ENCODE measurements at places on chromosomes 6 and 20.
A peak's percentile ranks its signal among the peaks of the same experiment; 100 is the strongest.

GRCh38 chr20:10961651-10962288 lies 288.0 kb upstream of the JAG1 start:
- no peak for DNase-seq

- DNase-seq, result no peak
These were observed 97.6 kb upstream of the HDGFL1 start for GRCh38 chr6:22471746-22472145.

DNA sequence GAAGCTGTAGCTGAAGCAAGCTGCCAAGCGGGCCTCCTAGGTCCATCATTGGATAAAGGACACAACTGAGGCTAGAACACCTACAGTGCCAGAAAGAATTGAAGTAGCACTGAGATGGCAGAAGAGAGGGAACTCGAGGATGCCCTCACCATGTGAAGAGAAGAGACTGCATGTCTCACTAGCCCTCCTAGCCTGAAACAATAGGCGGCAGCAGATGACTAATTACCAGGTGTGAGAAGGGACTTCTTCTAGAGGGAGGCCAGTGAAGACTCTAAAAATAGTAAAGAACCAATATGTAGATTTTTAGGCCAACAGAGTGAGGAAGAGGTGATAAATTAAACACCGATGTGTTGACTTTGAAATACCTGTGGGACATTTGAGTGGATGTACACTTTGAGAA lies 50.3 kb downstream of the LGSN start:
- no peak for DNase-seq

- DNase-seq, result peak; percentile 27
These were observed 21.4 kb upstream of the TRAM2 start for GRCh38 chr6:52598123-52598823.

DNA sequence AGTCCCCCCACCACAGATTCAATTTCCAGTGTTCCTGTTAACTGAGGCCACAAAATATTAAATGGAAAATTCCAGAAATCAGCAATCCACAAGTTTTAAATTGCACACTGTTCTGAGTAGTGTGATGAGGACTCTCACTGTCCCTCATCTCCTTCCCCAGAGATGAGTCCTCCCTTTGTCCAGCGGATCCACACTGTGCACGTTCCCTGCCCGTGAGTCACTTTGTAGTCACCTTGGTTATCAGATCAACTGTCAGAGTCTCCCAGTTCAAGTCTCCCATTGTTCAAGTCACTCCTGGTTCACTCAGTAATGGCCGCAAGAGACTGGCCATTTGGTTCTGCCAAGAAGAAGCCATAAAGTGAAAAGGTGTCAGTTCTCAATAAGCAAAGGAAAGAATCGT lies 168.6 kb upstream of the AFDN start:
- no peak for DNase-seq

DNA sequence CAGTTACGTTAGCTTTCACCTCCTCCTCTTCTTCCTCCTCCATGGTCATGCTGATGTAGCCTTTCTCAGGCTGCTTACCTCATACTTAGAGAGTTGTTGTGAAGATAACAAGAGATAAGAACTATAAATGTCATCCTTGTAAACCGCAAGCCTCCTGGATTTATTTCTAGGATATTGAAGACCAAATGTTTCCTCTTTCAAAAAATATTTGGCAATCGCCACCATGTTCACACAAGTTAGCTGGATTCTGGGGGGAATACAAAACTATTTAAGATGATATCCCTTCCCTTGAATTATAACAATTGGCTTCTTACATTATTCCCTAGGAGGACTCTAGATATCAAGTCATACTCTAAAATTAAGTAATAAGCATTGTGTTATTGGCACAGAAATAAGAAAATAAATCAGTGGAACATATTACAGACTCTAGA lies 99.8 kb upstream of the PLEKHG1 start:
- peak; percentile 80 for DNase-seq

GRCh38 chr6:31351033-31351380 lies 6.0 kb downstream of the HLA-B start:
- DNase-seq, result no peak

DNA sequence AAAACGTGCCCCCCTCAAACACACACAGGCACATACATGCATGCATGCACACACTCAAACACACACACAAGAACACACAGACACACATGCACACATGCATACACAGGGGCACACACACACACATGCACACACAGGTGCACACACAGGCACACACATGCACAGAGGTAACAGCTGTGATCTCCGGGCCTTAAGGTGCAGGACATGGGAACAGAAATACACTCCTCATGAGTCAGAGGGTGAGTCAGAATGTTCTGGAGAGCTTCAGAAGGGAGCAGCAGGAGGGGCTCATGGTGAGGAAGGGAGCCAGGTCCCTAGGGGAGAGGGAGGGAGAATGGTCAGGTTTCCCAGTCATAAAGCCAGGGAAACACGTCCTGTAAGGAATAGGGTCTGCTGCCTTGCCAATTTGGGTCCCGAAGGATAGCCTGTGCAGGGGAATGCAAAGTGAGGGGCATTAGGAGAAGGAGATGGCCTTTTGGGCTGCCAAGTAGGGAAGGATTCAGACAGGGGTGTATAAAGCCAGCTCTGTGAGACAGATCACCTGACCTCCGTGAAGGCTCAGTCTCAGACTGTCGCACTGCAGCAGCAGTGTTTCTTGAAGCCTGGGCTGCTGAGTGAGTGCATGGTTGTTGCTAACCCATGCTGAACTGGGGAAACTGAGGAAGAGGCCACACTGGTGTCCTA lies 123.9 kb downstream of the MAFB start:
- DNase-seq, result peak; percentile 86

- DNase-seq, result peak; percentile 38
These were observed 159.9 kb upstream of the TOP1 start for GRCh38 chr20:40868551-40869217.

- DNase-seq, result no peak
These were observed 274.9 kb downstream of the CDH26 start for GRCh38 chr20:60233018-60233630.

- no peak for DNase-seq
These were observed 10.3 kb downstream of the SLC22A3 start for GRCh38 chr6:160358225-160359119.

DNA sequence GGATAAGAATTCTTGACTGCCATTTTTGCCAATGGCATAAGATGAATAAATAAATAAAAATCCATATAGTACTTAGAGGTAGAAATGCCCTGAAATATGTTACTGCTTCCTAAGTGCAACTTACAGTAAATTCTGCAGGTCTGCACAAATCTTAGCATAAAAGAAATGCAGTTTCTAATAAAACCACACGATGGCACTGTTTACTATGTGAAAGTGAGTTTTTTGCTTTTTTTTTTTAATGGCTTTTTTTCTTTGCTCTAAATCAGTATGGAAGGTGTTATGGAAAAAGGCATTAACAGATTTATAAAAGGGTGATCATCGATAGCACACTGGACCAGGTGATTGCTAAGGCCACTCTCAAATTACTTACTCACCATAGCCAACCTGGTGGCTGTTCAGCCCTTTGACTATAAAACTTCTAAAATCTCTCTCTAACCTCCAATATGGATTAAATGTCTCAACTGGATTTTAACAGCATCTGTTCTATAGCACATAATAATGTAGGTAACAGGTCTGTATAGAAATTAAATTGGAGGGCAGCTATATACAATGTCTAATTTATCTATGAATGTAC lies 45.8 kb downstream of the AHI1 start:
- peak; percentile 32 for DNase-seq

- DNase-seq, result no peak
These were observed 11.9 kb downstream of the ZNF335 start for GRCh38 chr20:45959956-45960630.

- DNase-seq, result no peak
These were observed 2.7 kb downstream of the KCNB1 start for GRCh38 chr20:49479785-49480184.

DNA sequence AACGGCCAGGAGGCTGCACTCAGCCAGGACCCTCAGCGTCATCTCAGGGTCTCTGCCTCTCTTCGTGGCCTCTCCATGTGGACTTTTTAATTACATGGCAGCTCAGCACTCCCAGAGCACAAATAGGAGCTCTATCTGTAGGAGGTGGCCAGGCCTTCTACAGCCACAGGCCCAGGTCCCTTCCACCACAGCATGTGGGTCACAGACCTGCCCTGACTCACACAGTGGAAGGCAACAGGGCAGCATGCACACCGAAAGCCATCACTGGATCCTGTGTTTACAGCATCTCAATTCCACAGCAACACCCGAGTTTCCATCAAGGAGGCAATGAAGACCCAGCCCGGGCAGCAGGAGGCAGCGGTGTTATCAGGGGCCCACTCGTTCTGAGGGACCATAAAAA lies 65.8 kb upstream of the CD93 start:
- no peak for DNase-seq

- DNase-seq, result no peak
These were observed 612.4 kb upstream of the IMPG1 start for GRCh38 chr6:76684875-76685274.

All from A172 (cell line).